ENCODE measurements at places on chromosomes 16 and 17. TPM values are rescaled to one million over a fixed set of nuclear protein-coding genes. Genes with fewer than 3 reads are reported as not detected.

HOXB13 gene
- not detected for total RNA-seq

CES5A gene
- total RNA-seq = 0.39 TPM

DNAI2 gene
- total RNA-seq = not detected

TBC1D3H gene
- not detected for total RNA-seq

PPM1D gene
- 10.0 TPM for total RNA-seq

KRTAP3-2 gene
- total RNA-seq = not detected

SDR42E1 gene
- total RNA-seq = 28.3 TPM

CLEC3A gene
- total RNA-seq = not detected

Data from ureter (tissue), 1 donor.